Right cardiac atrium (tissue), 5 donors: ENCODE measurements at places on chromosomes 3 and 15.

- DNase-seq: no peak
Observed at GRCh38 chr3:49654955-49655556, 19.1 kb upstream of the APEH start.

GRCh38 chr3:99562990-99563607 lies 75.3 kb upstream of the COL8A1 start:
- no peak for DNase-seq

- DNase-seq: no peak
Observed at GRCh38 chr15:29461877-29462276, 192.3 kb upstream of the NSMCE3 start.

DNA sequence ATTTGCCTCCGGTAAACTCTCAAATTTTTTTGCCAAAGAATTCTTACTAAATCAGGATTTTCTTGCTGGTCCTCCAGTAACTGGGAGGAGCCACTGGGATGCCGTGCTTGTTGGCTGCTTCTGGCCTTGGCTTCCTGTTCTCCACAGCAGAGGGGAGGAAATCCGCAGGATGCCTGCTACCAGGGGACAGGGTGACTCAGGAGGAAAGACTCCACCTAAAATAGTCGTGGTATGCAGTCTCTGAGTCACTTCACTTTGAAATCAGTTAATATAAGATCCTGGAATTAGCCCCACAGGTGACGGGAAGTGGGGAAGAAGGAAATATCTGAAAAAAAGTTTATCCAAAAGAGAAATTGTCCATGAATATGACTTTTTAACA lies 6.5 kb upstream of the TM4SF18 start:
- DNase-seq: peak; percentile 90

DNA sequence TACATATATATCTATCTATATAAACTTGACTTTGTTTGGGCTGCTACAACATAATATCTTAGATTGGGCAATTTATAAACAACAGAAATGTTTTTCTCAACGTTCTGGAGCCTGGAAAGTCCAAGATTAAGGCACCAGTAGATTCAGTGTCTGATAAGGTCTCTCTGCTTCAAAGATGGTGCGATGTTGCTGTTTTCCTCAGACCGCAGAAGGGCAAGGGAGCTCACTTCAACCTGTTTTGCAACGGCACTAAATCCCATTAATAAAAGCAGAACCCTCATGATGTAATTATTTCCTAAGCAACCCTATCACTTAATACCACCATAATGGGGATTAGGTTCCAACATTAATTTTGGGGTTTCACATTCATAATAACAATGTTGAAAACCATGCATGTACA lies 1134.8 kb downstream of the NSUN3 start:
- no peak for DNase-seq

- DNase-seq: peak; percentile 61
Observed at GRCh38 chr3:161070980-161071663, 34.0 kb downstream of the B3GALNT1 start.

DNA sequence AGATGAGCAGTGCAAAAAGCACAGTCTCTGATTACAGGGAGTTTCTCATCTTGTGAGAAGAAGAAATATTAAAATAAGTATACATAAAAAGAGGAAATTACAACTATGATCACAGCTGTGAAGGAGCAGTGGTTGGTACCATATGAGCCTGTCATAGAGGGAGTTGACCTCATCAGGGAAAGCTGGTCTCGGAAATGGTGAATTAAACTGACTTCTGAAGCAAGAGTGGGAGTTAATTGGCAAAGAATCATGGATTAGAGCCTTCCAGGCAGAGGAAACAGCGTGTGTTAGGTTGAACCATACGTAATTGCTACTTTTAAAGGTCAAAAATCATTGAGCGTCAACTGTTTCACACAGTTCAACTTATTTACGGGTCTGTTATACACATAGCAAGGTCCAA lies 539.1 kb downstream of the EDEM1 start:
- DNase-seq: no peak

DNA sequence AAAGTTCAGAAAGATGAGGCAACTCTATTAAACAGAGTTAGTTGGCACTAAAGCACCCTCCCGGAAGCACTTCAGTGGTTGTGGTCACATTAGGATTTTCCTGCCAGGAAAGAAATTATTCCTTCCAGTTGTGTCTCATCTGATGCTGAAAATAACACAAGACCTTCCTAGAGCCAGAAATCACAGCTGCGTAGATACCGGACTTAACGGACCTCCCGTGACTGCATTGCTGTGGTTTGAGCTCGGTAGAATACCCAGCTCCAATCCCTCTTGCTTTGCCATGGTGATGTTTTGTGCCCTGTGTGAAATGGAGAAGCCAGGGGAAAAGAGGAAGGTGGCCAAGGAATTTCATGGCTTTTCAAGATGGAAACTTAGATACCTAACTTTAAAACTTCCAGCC lies 215.0 kb upstream of the IGF1R start:
- no peak for DNase-seq

- no peak for DNase-seq
Observed at GRCh38 chr3:14268897-14269296, 90.3 kb downstream of the LSM3 start.

GRCh38 chr3:45774581-45775521 lies 21.5 kb downstream of the SLC6A20 start:
- no peak for DNase-seq
